HS-5 (cell line): ENCODE measurements at places on chromosomes 16 and 17.

DNA sequence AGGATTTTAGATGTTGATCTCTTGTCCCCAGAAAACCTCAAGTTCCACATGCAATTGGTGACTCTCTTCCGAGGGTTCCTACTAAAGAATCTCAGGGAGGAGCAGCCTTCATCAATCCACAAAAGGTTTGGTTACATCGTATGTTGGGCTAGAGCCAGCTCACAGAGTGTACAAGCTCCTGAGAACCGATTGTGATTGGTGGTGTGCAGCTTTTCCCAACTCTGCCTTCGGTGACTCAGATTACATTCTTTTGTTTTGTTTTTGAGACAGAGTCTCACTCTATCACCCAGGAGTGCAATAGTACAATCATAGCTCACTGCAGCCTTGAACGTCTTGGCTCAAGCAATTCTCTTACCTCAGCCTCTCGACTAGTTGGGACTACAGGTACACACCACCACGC is 172.4 kb downstream of the PMP22 start:
- no peak for DNase-seq

GRCh38 chr17:55990332-55991006 is 162.8 kb upstream of the ANKFN1 start:
- DNase-seq: no peak

DNA sequence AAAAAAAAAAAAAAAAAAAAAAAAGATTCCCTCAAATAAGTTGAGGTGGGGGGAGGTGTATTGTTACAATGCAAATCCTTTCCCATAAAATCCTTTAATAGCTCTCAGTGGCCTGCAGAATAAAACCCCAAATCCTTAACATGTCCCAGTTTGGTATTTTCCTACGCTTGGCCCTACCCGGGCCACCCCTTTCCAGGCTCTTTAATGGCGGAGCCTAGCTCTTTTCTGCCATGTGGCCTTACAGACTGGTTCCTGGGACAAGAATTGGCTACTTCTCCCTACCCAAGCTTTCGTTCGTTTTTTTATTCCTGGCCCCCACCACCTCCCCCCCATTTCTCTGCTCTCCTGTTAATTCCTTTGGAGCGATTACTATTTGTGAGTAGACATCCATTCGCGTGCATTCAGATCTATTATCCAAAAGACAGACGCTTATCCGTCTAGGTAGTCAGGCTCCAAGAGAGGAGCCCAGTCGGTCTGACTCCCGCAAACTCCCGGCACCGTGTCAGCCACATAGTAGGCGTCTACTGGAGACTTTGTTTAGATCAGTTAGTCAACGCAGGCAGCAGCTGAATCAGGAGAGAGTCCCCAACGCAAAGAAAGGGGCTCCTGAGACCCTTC is 813 bp upstream of the THAP11 start:
- DNase-seq: no peak

- no peak for DNase-seq
Observed at GRCh38 chr16:54118846-54119245, 167.7 kb downstream of the IRX3 start.

- no peak for DNase-seq
Observed at GRCh38 chr17:45821147-45821546, 23.5 kb upstream of the SPPL2C start.

GRCh38 chr17:48543107-48543853 is 1.6 kb downstream of the HOXB2 start:
- DNase-seq: no peak

DNA sequence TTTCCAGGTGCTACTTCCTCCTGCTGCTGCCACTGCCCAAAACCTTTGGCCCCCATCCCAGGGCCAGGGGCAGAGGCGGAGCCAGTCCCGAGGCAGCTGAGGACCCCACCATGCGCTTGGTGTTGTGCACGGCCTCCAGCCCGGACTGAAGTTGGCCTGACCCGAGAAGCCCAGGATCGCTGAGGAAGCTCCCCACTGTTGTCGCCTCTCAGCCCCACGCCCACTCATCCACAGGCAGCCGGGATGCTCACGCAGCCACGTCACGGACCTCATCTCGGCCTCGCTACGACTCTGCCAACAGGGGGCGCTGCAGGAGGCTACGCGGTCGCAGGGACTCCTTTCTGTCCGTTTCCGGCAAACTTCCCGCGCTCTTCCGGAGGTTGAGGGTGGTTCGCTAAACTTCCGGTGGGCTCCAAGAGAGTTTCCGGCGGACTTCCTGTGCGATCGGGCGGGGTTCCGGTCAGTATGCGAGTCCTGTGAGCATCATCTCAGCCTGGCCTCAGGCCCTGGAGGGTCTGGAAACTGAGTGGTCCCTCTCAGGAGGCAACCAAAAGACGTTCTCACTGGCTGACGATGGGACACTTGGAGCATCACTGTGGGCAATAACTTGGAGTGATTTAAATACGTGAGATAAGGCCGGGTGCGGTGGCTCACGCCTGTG is 12.4 kb downstream of the ZG16B start:
- DNase-seq: no peak

GRCh38 chr17:68094481-68095078 is 59.0 kb downstream of the KPNA2 start:
- DNase-seq: no peak

GRCh38 chr17:28033972-28034714 is 8.3 kb upstream of the NLK start:
- DNase-seq: peak; percentile 91

- DNase-seq: peak; percentile 57
Observed at GRCh38 chr17:66240630-66241029, 11.4 kb upstream of the APOH start.

DNA sequence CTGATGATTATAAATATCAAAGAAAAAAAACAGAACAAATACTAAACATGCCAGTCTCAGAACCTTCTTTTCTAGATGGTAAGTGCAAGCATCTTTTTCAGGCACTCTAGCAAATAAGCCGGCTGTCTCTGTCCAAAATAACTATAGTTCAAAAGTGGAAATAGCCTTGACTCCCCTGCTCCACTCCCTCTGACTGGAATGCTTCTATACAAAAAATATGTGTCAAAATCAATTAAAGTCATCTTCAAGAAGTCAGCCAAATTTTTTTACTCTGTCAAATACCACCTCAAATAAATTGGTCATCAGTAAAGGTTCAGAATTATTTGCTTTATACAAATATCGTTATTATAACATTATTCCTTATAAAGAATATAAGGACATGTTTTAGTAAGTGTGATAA is 83.6 kb downstream of the CACNG1 start:
- DNase-seq: no peak

- DNase-seq: no peak
Observed at GRCh38 chr17:80291691-80292487, 31.2 kb downstream of the RNF213 start.

GRCh38 chr16:79267781-79268180 is 332.8 kb downstream of the MAF start:
- DNase-seq: no peak

GRCh38 chr16:12293017-12293618 is 316.6 kb downstream of the SNX29 start:
- DNase-seq: no peak

DNA sequence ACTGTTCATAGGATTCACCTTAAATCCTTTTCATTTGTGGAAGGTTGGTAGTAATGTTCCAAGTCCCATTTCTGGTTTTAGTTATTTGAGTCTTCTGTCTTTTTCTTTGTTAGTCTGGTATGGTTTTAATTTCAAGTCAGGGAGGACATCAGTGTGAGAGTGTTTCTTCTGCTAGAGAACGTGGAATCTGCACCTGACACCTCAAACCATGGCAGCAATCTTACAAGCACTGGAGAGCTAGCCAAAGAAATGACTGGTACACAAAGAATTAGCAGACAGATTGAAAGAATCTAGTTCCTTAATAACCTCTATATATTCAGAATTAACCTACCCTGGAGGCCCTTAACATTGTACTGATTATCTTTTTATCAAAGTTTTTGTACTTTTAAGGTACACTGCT is 50.2 kb downstream of the CHCT1 start:
- no peak for DNase-seq

DNA sequence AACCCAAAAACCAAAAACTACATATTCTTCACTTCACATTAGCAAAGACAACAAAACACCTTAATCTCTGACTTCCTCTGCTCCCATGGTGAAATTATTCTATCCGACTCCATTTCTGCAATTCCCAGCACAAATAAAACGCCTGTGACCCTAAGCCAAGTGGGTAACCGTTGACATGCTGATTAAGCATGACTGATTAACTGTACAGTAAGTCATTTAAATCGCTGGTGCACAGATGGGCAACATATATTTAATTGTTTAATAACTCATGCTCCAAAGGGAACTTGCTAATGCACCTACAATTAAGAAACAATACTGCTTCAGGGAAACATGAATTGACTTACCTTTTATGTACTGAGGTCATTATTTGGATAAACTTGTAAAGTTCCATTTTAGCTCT is 436.7 kb downstream of the KIF2B start:
- DNase-seq: no peak
